Non-pigmented ciliary epithelial cell (primary cell): ENCODE measurements at places on chromosomes 3 and 15.

GRCh38 chr15:68418611-68419161 lies 13.3 kb downstream of the ITGA11 start:
- no peak for DNase-seq

- no peak for DNase-seq
Observed at GRCh38 chr15:93219859-93220420, 130.9 kb upstream of the RGMA start.

- DNase-seq = no peak
Observed at GRCh38 chr3:35659768-35660167, 20.4 kb downstream of the ARPP21 start.

- DNase-seq = no peak
Observed at GRCh38 chr3:186123012-186123411, 14.1 kb upstream of the ETV5 start.

DNA sequence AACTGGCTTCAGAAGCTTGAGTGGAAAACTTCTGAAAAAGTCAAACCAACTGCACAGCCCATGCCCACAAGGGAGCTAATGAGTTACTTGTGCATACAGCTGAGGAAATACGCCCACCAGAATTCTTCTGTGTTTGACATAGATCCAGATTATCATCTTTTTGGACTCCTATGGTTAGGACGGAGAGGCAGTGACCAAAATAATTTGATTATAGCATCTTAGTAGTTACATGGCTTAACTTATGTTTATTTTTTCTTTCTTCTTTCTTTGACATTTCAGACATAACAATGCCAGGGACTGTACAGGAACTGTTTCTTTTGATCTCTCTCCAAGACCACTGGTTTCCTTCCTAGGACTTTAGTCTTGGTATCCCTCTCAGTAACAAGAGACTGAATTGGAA lies 246.1 kb upstream of the RASGRP1 start:
- no peak for DNase-seq

- DNase-seq = no peak
Observed at GRCh38 chr15:98643115-98643514, 5.2 kb upstream of the IGF1R start.

DNA sequence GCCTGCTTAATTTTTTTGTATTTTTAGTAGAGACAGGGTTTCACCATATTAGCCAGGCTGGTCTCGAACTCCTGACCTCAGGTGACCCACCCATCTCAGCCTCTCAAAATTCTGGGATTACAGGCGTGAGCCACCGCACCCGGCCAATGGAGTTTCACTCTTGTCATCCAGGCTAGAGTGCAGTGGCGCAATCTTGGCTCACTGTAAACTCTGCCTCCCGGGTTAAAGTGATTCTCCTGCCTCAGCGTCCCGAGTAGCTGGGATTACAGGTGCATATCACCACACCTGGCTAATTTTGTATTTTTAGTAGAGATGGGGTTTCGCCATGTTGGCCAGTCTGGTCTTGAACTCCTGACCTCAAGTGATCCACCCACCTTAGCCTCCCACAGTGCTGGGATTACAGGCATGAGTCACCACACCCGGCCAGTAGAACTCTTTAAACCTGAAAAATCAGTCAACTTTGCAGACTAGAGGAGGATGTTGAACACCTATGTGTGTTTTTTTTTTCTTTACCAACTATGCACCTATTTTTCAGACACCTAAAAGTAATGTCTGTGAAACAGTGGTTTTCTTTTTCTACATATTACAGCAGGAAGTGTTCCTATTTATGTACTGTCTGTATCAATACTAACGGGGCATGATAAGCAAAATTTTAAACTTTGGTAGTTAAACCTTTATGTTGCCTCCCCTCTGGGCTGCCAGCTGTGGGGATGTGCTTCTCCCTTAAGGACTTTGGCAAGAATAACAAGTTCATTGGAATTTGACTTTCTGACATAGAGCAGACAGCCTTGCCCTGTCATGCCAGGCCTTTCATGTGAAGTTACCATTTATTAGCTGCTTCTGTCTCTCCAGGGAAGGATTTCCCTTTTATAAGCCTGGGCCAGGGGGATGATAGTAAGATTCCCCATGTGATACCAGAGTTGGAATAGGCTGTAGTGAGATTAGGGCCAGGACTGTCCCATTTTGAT lies 8.1 kb downstream of the ARIH2 start:
- DNase-seq = no peak

DNA sequence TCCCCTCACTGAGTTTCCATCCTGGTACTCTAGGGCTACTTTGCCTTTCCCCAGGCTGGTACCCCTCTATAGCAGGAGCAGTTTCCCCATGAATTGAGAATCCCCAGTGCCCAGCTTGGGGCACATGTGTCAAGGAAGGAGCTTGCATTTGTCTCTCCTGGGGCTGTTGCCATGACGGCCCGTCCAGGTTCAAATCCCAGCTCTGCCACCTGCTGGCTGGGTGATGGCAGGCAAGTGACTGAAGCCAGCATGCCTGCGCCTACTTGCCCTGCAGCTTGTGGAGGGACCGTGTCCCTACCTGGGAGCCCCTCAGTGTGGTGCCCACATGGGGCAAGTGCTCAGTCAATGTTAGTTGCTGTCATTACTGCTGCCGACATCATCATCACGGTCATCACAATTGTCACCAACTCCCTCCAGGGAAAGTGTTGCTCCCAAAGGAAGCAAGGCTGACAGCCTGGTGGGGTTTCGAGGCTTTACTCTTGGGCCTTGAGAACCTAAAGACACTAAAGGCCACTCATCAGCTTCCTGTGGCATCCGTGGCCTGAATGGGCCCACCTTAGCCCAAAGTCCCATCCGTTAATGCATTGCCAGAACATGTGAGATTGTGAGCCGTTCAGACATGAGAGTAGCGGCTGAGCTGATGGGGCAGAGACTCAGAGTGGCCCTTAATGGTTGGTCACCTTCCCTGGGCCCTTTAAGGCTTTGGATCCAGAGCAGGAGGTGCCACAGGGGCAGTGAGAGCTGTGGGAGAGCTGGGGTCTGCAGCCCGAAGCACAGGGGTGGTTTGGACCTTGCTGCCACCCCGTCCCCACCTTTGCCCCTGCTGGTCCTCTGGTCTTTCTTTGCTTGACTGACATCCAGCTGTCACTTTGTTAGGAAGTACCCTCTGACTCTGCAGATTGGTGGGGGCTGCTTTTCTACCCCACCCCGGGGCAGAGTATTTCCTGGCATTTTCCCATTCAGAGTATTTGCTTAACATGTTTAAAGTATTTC lies 144.4 kb downstream of the DNAJB8 start:
- DNase-seq = peak; percentile 6

DNA sequence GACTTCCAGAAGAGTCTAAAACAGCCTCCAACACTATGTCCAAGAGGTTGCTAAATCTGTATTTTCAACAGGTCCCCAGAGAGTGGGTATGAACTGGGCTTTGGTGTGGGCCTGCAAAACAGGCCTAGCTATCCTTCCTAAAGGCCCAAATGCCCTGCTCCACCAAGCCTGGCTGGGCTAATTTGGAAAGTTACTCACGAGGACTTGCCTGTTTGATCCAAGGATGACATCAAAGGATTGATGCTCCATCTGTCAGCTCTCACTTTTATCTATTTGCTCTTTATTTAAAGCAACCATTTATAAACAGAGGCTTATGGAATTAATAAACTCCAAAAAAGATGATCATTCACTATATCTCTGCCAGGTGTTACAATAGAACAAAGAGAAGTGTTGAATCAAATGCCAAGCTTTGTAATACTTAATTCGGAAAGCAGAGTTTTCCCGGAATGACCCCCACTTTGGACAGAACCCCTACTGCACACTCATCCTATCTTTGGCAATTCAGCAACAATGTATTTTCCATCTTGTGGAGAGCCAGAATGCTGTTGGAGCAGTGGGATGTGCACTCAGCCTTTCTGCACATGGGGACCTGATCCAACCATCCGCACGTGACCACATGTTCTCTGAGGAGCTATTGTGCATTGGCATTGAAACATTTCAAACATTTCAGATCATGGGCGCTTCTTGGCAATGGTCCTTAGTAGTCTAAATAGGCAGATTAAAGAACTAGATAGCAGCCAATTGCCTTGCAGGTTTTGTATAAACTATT lies 163.3 kb upstream of the THBS1 start:
- no peak for DNase-seq

DNA sequence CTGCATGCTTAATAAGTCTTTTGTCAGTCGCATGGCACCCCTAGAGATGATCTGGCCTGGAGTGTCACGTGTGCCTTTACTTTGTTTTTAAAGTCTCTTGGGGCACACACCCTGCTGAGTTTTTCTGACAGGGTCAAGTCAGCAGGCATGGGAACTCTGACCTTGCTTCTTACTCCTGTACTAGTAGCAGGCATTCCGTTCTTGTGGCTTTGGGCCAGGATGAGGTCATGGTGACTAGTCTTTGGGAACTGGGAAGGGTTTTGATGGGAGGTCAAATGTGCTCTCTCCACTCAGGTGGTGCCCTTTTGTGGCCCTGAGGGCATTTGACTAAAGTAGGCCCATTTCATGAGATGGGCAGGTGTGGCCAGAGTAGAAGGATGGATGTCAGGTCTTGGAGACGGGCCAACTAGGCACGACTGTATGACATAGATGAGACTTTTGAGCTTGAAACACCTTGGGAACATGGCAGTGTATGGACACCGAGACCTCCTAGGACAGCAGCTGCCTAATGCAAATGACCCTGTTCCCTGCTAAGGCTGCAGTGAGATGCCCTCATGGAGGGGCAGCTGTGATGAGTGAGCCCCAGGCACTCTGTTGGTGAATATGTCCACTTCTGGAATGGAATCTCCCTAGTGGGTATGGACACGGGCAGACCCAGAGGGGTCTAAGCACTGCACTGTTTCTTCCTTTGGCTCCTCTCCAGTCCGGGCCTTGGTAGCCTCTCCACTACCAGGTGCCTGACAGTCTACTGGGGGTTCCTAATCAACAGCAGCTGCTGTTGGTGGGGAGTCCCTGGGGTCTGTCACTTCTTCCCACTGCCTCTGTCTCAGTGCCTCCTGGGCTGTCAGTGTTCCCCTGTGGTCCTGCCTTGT lies 16.4 kb downstream of the SRPRB start:
- no peak for DNase-seq

- DNase-seq = no peak
Observed at GRCh38 chr3:170043506-170043905, 5.7 kb downstream of the GPR160 start.

DNA sequence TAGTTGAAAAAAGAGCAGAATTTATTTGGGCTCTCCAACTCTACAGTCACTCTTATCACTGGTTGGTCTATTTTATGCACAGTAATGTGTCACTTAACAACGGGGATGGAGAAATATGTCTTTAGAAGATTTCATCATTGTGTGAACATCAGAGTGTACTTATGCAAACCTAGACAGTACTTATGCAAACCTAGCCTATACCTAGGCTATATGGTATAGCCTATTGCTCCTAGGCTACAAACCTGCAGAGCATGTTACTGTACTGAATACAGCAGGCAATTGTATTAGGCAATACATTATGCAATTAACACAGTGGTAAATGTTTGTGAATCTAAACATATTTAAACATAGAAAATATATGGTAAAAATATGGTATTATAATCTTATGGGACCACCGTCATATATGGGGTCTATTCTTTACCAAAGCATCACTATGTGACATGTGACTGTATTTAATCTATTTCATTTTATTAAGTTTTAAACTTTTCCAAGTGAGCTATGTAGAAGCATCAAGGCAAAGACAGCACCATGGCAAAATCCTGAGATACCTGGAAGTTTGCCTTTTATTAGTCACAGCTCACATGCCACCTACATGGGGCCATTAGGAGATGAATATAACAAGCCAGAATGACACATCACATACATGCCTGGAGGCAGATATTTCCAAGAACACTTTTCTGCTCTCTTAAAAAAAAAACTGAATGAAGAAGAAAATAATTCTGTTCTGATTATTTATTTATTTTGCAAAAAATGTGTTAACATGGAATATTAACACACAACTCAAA lies 537.4 kb downstream of the TUSC7 start:
- DNase-seq = no peak

DNA sequence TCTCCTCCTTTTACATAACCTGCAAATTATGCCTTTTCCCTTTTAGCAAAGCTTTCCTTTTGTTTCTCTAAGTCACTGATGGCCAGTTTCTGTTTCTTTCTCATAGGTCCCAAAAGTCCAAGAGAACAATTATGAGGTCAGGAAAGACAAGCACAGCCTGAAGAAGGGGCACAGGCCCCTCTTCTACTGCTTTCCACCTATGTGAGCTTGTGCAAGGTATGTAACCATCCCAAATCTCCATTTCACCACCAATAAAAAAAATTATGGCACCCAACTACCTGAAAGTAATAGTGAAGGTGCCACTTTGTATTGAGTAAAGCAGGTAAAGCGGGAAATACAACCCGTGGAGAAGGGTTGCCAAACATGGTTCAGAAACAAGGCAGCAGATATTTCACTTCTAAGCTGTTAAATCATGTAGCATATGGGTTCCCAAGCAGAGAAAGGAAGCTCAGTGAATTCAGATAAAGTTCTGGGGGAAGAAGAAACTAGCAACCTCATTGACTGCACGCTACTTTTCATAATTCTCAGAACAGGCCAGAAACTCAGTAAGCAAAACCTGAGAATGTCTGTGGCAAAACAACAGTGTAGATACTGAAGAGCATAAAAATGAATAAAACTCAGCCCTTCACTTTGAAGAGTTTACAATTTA lies 4.2 kb downstream of the PLOD2 start:
- no peak for DNase-seq

DNA sequence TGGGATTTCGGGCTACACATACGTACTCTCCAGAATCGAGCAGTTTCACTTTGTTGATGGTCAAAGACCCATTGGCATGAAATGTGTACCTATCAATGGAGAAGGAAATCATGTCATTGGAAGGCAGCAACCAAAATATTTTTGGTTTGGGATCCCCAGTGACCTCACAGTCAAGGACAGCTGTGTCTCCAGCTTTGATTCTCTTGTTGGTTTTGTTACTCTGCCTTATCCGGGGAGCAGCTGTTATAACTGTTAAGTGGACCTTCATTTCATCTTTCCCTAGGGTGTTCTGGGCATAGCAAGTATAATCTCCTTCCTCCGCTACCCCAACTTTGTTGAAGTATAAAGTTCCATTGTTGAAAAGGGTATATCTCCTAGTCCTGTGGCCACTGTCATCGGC lies 23.0 kb downstream of the IGSF10 start:
- DNase-seq = no peak

DNA sequence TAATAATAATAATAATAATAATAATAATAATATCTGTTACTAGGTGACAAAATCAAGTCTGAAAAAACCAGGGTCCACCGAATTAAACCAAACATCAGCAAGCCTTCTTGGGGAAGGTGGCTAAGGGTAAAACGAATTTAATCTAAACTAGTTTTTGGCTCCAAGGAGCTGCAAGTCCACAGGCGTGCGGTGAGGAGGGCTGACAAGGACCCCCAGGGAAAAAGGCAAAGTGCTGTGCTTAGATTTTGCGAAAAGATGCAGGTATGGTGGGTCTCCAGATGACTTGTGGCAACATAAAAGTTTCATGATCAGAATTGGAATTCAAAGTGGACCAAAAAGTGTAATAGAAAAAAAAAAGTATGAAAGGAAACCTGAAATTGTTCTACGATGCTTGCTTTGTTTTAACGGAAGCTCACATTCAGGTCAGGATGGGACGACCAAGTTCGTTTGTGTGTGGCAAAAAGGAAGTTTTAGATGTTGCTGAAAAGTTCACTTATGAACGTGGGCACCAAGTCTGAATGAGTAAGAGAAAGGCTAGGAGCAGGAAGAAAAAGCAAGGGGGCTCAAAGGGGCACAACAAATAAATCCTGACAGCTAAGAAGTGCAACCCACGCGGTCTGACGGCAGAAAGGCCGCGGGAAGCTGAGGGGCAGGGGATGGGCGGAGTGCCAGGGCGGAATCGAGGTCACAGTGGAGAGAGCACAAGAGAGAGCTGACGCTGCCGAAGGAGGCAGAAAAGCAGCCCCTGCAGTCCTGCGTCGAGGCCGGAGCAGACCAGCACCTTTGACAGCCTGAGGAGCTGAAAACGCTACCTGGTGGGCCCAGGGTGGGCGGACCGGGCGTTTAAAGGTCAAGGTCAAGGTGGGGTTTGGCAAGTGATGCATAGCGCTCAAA lies 1.1 kb downstream of the WDR82 start:
- no peak for DNase-seq
